GM03348 (cell line): ENCODE measurements at places on chromosomes 3 and 15.
A peak's percentile ranks its signal among the peaks of the same experiment; 100 is the strongest.

GRCh38 chr3:128194843-128195242 lies 41.6 kb downstream of the EEFSEC start:
- no peak for DNase-seq

- DNase-seq, result no peak
Measured at GRCh38 chr15:69666921-69667811, 214.5 kb downstream of the RPLP1 start.

GRCh38 chr3:29456901-29457300 lies 176.0 kb downstream of the RBMS3 start:
- DNase-seq, result no peak

- DNase-seq, result no peak
Measured at GRCh38 chr15:100895721-100896120, 16.1 kb downstream of the ALDH1A3 start.

- peak; percentile 86 for DNase-seq
Measured at GRCh38 chr15:88878720-88879184, 16.6 kb downstream of the HAPLN3 start.

- DNase-seq, result no peak
Measured at GRCh38 chr15:91824256-91824655, 29.3 kb upstream of the SLCO3A1 start.

DNA sequence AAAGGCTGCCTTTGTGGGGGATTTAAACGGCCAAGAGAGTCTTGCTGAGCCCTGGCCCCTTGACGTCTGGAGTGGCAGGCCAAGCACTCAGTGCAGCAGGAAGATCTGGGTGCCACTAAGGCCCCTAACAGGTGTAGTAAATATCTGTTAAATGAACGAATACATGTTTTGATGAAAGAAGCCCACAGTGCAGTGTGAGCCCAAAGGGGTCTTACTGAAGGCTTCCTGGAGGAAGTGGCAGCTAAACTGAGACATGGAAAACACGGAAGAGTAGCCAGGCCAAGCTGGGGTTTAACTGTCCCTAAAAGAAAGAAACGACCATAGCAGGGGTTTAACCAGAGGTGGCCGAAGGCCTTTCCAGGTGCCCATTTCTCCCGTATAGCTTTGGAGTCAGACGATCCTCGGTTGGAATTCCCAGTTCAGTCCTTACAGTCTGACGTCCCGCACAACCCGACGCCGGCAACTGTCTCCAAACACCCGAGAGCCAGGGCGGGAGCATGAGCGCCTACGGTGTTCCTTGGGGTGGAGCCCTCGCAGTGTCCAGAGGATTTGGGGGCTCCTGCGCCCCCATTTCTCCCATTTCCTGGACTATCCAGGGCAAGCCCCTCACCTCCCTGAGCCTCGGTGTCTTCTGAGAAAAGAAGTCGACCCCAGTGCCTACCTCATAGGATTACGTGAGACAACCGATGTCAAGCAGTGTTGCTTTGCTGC lies 910 bp upstream of the ABHD6 start:
- DNase-seq, result peak; percentile 37

DNA sequence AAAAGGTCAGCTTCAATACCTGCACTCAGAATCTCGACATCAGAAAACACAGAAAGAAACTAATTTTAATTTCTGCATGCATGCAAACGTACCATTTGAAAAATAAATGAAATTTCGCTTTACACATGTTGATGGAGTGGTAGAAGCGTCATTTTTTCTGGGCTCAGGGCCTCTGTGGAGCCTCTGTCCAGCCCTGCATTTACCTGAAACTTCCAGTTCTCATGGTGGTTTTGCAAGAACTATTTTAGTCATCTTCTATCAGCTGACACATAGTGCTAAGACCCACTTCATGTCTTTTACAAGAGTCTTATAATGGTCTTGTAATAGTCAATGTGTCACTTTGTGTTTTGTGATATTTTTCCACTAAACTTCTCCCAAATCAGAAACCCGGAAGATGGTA lies 5.3 kb downstream of the KY start:
- no peak for DNase-seq

GRCh38 chr3:103949693-103950092 lies 1417.0 kb upstream of the ALCAM start:
- no peak for DNase-seq

DNA sequence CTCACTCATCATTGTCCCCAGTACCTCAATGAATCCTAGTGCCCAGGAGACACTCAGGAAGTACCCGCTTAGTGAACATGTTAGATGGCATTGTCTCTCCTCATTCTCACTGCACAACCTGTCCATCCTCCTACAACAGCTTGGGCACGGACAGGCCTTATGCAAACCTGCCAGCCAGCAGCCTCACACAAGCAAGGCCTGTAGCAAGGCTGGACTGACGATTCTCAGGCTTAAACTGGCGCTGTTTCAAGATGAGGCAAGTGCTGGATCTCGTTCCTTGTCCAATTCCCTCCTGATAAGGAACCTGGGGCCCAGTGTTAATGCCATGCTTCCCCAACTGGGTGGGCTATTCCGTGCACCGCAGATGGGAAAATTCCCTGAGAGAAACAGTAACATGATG lies 59.0 kb downstream of the CDCP1 start:
- no peak for DNase-seq

GRCh38 chr3:105791131-105791530 lies 77.7 kb downstream of the CBLB start:
- peak; percentile 48 for DNase-seq

DNA sequence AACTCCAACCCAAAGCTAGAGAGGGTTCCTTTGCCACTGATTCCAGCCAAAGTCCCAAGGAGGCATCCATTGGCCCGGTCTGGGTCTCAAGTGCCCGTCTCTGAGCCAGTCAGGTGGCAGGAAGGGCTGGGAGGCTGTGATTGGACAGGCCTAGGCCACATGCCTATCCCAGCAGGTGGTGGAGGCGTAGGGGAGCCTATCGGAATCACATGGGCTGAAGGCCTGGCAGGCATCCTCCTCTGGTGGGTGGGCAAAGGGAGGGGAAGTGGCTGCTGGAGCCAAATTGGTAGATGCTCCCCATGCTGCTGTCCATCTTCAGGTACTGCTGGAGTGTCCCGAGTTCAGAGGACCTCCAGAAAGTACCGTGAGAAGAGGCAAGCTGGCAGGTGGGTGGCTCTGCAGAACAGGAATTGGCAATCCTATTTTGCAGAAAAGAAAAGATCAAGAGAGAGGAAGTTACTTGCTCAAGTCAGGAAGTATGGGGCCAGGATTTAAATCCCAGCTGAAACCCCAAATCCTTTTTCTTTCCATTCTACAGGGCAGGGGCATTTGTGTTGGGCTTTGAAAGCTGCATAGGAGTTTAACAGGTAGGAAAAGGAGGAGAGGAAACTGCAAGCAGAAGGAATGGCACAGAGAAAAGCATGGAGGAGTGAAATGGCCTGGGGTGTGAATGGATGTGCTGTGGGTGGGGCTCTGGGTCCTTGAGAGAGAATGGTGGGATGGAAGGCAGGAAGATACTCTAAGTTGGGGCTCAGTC lies 3.7 kb downstream of the CHST13 start:
- no peak for DNase-seq

- DNase-seq, result no peak
Measured at GRCh38 chr15:77624868-77625267, 7.8 kb downstream of the LINGO1 start.

DNA sequence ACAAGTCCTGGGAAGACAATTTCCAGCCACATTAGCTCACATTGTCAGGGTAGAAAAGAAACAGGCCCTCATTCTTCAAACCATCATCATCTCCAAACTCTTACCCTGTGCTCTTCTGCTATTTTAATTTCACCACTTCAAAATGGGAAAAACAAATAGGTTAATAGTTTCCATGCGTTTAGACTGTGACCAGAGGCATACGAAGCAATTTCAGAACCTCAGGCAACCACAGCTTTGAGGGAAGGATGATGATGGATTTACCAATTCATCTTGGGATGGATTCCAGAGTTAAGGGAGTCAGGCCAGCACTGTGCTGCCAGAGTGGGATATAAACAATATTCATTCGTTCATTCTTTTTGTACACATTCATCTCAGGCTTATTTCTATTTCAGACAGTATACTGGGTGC lies 307.8 kb upstream of the TPRG1 start:
- peak; percentile 68 for DNase-seq

- DNase-seq, result peak; percentile 29
Measured at GRCh38 chr3:99645277-99646106, 7.1 kb downstream of the COL8A1 start.

DNA sequence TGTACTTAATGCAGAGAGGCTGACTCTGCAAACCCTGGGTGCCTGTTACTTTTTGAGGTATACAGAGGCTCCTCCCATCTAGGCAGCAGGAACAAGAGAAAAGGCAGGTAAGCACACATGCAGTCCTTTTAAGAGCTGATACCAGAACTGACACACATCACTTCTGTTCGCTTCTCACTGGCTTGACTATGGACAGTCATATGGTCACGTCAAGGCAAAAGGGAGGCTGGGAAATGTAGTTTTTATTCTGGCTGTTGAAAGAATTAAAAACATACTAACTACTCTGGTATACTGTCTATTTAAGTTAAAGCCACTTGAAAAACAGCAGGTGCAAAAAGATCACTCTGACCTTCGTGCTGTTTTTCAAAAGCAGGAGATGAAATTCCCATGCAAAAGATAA lies 218.3 kb downstream of the CTNNB1 start:
- no peak for DNase-seq

- DNase-seq, result no peak
Measured at GRCh38 chr3:12349895-12350811, 61.3 kb downstream of the PPARG start.

DNA sequence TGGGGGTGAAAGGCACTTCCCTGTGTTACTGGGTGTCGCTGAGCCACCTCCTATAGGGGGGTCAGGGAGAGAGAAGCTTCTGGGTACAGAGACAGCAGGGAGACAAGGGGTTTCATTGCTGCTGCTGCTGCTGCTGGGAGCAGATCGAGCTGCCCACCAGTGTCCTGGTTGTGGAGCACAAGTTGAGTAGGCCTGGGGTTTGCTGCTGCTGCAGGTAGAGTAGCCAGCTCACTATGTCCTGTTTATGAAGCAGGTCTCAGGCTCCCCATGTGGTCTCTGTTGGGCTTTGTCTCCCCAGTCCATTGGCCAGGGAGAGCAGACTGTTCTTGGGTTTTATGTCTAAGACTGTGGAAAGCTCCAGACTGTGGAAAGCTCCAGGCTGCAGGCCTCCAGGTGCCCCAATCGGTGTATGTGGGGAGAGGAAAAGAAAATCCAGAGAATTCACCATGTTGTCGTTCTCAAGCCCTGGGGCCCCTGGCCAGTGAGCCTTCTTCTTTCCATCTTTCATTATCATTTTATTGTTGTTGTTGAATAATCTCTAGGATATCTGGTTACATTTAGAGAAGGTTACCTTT lies 157.8 kb downstream of the ADAMTS17 start:
- no peak for DNase-seq

DNA sequence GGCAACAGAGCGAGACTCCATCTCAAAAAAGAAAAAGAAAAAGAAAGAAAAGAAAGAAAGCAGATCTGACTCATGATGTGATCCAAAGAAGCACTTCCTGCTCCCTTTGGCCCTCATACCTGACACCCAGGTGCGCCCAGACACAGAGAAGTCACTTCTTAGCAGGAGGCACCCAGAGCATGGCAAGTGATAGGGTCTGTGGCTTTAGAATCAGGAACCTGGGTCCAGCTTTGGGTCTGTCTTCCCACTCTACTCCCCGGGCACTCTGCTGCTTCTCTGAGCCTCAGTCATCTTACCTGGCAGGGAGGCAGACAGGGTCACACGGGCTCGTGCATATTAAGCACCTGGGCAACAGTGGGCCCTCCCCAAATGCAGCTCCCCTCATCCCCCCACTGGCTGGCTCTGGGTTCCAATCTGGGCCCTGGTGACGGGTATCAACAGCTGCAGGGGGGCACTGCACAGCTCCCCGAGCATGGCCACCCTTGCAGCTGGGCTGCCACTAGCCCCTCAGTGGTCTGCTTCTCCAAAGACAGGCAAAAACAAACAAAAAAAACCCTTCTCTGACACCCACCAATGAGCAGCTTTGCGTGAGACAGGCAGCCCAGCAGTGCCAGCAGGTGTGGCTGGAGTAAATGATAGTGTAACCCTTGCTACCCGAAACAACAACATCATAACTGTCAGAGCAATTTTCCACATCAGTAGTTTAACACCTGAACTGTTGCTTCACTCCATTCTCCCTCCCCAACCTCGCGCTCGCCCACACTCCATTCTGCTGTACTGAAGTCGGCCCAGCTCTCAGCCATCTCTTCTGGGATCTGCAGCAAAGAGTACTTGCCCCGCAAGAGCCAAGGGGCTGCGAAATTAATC lies 99.8 kb downstream of the MEGF11 start:
- no peak for DNase-seq

- DNase-seq, result no peak
Measured at GRCh38 chr3:190706582-190706981, 155.9 kb downstream of the GMNC start.

- DNase-seq, result no peak
Measured at GRCh38 chr3:89628856-89629670, 521.6 kb downstream of the EPHA3 start.

- no peak for DNase-seq
Measured at GRCh38 chr3:39170461-39170860, 17.1 kb upstream of the CSRNP1 start.

- peak; percentile 64 for DNase-seq
Measured at GRCh38 chr3:32399030-32399620, 7.5 kb downstream of the CMTM7 start.

- peak; percentile 30 for DNase-seq
Measured at GRCh38 chr3:42852441-42852840, 23.2 kb downstream of the CYP8B1 start.
